ENCODE measurements at places on chromosomes 5 and 9.

DNA sequence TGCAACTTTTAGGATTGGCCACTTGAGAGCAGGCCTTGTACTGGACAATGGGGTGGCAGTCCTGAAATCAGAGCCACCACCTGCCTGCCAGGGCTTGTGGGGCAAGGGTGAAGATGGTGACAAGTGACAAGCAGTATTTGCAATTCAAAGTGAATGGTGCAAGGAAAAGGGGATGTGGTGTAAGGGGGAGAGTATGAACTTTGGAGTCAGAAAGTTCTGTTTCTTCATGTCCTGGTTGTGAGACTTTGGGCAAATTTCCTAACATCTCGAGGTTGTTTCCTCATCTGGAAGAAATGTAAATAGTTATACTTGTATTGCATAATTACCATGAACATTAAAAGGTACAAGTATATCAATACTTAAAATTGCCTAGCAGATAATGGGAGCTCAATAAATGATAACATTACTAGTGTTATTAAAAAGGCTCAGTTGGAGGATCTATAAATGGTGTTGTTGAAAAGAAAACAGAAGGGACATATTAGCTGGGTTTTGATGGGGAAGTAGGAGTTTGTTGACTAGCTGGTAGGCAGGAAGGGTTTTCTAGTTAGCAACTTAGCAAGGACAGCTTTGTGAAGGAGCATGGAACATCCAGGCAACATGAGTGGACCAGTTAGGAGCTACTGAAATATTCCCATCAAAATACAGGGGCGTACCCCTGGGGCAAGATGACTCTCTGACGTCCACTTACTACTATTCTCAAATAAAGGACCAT is 21.3 kb upstream of the MEGF9 start:
- no peak for DNase-seq

DNA sequence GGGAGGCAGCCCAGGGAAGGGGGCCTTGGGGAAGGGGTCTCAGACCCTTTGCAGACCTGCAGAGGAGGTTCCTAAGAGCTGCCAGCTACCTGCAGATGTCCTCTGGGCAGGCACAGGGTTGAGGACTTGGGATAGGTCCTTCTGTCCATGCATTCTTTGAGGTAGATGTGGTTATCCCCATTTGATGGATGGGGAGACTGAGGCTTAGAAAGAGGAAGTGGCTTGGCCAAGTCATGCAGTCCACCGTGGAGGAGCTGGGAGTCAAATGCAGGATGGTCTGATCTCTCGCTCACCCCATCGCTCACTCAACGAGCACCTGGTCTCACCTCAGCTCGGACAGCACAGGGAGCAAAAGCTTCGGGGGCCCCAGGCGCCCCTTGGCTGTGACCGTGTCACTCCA is 20.2 kb downstream of the ADAMTSL2 start:
- no peak for DNase-seq

- DNase-seq, result no peak
Measured at GRCh38 chr5:146828385-146828784, 50.2 kb downstream of the PPP2R2B start.

- no peak for DNase-seq
Measured at GRCh38 chr5:160260881-160261815, 31.8 kb downstream of the FABP6 start.

- DNase-seq, result no peak
Measured at GRCh38 chr5:160432196-160432595, 10.5 kb downstream of the PTTG1 start.

GRCh38 chr9:126363847-126364671 is 37.4 kb downstream of the MVB12B start:
- no peak for DNase-seq

GRCh38 chr9:113269871-113270270 is 5.5 kb downstream of the CDC26 start:
- DNase-seq, result no peak

DNA sequence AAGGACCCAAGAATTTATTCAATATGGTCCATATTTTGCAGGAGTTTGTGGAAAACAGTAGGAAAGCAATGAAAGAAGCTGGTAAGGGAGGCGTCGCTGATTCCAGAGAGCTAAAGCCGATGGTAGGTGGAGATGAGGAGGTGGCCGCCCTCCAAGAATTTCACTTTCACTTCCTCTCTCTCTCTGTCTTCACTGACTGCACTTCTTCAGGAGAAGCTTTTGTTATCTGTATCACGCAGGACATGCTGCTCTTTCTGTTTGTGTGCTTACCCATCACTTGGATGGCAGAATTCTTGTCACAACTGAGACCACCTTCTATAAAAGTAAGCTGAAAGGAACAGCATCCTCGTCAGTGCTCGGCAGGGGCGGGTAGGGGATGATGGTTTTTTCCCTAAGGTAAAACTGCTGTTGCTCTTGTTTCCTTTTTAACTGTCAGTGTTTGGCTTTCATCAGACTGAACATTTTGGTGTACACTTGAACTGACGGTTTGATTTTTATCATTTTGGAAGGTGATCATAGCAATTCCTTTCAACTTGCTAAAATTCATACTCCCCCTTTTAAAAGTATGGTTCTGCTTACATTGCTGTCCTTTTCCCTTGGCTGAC is 62.4 kb upstream of the FSD1L start:
- no peak for DNase-seq

GRCh38 chr5:31781772-31782171 is 142.8 kb downstream of the PDZD2 start:
- DNase-seq, result no peak

- no peak for DNase-seq
Measured at GRCh38 chr5:123203105-123203800, 114.2 kb downstream of the PRDM6 start.

DNA sequence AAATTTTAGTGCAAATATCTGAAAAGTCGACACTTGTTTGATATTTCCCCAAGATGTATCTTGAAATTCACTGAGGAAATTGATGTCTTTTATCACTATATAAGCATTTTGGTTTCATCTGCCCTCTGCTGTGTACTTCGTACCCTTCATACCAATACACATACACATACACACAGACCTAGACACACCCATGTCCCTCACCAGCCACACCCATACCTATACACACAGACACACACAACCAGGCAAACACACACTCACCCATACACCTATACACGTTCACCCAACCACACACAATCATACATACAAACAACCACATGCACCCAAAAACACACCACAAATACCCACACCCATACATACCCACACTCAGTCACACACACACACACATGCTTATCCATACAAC is 367.8 kb downstream of the HINT1 start:
- DNase-seq, result no peak

GRCh38 chr9:109421026-109421970 is 76.8 kb downstream of the PTPN3 start:
- DNase-seq, result no peak

DNA sequence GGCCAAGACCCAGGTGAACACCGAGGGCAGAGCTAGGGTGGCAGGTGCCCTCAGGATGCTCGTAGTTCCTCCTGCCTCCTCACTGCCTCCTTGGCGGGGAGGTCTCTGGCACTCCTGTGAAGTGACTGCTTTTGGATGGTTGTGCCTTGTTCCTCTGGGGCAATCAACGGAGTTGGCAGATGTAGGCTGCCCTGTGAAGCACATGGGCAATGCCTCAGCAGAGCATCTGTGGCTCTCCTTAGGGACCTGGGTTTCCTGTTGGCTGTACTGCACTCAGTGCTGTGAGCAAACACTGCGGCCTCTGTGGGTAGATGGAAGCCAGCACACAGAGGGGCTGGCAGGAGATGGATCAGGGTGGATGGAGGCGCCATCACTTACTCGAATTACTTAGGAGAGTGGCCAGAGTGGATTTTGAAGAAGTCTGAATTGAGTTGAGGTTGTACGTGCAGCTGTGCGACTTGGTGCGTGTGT is 71.4 kb upstream of the COL5A1 start:
- no peak for DNase-seq

DNA sequence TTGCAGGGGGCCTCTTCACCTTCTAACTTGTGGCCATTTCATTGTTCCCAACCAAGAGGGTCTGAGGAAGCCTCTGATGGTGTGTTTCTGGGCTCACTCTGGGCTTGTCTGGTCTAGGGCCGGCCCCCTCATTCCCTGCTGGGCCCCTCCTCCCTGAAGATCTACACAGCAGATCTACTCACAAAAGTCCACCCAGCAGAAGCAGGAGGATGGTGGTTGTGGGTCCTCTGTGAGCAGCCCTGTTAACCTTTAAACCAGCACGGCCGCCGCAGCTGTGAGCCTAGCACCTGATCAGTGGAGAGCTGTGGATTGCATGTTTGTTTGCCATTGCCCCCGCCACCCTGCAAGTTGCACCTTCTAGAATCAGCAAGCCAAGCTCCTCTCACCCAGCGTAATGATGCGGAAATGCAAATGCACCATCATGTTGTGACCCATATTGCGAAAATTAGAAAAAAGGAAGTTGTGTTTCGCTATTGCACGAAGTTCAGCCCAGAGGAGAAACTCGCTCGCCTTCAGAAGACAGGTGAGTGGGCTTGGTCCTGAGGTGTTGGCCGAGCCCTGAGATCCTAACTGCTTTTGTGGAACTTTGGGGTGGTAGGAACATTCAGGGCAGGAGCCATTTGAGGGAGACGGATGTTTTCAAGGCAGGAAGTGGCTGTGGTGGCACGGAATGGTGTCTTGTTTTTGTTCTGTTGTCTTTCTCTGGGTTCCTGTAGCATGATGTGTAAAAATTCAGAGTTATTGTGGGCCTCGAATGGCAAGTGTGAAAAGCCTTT is 16.7 kb downstream of the FGD3 start:
- DNase-seq, result no peak

DNA sequence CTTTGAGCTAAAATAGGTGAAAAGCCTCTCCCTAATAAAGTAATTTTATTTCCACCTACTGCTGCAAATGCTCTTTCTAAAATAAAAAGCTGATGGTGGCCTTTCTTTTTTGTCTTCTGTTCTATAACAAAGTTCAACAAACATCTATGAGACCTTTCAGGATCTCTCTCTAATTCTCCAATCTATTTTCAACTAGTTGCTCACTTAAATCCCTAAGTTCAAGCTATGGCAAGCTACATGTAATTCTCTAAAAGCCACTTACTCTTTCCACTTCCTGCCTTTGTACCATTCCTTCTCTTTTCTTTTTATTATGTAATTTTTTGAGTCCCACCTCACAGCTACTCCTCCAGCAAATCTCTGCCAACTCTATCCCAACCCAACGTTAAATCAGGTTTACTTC is 20.9 kb downstream of the CHD1 start:
- DNase-seq, result no peak

GRCh38 chr9:130352586-130353285 is 87.2 kb downstream of the HMCN2 start:
- no peak for DNase-seq

DNA sequence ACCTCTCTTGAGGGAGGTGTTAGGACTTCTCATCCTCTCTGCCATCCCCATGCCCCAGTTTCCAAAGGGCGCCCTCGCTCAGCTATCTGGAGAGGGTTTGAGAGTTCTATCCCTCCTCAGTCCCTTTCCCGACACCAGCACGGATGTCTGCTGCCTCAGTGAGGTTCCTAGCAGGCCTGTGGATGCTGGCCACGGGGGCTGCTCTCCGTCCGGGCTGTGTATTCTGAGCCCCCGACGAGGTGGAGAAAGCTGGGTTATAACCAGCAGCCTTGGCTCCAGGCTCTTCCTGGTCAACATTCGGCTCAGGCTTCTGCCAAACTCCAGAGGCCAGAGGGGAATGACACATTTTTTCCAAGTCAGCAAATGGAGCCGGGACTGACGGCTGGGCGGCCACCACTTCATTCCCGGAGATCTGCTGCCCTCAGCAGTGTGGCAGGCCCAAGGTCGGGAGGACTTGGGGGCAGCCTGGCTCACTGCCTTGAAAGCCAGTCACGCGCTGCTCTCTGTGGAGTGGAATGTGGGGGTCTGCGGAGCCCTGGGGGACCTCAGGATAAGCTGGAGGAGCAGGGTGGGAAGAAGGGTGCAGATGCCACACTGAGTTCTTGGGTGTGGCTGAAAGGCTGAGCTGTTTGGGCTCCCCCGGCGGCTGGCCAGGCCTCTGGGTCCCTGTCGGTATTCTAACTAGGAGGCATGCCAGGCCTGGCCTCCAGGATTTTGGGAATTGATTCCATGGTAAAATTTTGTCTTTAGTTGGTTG is 27.4 kb downstream of the PTPA start:
- DNase-seq, result no peak

GRCh38 chr5:118253225-118254061 is 734.9 kb downstream of the DTWD2 start:
- no peak for DNase-seq

DNA sequence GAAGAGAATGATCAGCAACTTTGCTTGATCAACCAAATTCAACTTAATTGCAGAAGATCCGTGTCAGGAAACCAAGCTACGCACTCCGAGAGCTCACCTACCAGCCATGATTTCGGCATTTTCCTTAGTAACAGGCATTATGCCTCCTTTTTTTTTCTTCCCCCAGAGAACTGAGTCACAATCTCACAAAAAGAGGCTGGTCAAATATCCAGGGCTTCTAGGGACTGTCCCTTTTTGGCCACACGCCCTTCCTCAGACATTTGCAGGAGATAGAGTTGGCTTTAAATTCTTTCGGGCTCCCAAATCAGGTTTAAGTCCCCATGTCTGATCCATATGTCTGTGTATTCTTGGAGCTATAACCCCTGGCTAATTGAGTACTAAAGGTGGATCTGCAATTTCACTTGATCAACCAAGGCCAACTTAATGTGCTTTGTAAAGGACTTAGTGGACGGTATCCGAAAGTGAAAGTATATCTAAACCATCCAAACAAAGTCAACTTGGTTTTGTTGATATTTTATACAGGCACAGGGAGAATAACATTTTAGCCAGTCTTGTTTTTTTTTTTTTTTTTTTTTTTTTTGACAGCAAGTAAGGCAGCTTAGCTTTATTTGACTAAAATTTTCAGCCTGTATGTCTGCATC is 100.8 kb upstream of the TBCA start:
- no peak for DNase-seq

DNA sequence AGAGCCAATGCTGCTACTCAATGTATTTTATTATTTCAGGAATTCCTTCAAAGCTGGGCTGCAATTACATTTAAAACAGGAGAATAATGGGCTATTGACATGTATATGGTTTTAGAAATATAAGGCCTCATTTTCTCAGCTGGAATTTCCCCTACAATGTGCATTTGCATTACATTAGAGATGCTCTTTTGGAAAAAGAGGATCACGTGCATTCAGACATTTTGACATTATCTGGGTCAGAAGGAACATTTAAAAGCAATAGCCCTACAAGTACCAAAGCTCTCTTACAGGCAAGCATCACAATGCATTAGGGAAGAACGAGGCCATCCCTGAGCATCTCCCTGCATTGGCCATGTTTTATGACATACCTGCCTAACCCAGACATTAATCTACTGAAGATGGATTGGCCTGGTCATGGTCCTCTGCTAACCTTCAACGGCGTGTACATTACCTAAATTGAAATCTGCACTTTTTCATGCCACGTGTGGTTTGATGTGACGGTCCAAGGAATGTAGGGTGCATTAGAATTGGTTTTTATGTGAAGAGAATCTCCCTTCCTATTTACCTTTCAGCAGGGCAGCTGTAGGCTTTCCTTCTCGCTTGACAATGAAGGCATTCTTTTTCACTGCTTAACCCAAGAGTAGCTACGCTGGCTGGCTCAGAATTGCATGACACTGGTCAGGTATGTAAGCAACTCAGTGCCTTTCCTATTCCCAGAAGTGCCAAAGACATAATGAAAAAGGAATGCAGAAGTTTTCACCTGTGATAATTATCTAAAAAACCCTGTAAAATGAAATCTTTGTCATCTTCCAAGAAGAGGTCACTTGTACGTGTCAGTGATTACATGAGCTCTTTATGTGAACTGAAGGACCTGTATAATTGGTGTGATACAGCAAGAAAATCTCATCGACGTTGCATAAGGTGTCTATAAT is 212.3 kb upstream of the MPDZ start:
- DNase-seq, result no peak

All from NCI-H1105 (cell line).